ENCODE measurements at places on chromosomes 3 and 15.

DNA sequence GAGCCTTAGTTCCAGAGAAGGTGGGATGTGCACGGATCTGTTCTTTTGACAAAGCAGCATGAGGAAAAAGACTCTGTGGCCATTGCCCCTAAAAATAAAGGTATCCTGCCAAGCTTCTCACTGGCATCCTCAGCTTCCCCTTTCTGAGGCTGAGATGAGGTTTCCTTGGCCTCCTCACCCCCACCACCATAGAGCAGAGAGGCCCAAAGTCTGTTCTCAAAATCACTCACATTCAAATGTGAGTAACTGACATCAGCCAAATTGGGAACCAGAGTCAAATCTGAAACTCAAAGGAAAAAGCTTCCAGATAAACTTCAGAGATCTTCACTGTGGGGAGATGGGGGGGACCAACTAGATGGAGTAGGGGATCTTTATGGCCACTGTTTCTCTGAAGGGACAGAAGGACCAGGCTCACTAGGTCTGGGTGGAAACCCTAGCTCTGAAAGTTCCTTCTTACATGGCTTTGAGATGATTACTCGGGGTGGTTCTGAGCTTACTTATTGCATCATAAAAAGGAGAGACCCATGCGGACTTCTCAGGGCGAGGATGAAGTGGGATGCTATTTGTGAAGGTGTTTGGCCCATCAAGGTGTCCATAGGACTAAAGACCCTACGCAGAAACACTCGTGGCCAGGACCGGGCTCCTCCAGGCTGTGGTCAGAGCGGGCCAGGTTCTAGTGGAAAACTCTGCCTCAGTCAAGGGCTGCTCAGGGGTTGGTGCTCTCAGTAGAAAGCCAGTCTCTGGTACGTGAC, 61.5 kb upstream of the MEF2A start:
- DNase-seq: peak; percentile 47

DNA sequence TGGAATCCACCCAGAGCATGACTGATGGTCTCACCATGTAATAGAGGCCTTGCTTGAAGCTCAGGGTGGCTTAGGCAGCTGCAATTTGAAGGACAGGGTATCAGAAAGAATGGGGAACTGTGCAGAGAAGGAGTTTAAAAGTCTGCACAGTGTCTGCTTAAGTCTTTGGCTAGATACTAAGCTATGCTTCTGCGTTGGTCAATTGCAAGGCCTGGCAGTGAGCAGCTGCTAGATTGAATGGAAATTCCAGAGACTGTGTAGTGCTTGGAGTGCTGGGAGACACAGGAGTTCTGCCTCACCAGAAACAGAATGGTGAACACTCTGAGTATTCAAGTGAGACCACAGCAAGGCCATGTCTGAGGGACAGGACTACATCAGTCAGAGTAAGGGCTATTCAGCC, 17.3 kb upstream of the ATP10A start:
- DNase-seq: no peak

GRCh38 chr3:44058022-44058867, 183.4 kb upstream of the TOPAZ1 start:
- DNase-seq: peak; percentile 6

DNA sequence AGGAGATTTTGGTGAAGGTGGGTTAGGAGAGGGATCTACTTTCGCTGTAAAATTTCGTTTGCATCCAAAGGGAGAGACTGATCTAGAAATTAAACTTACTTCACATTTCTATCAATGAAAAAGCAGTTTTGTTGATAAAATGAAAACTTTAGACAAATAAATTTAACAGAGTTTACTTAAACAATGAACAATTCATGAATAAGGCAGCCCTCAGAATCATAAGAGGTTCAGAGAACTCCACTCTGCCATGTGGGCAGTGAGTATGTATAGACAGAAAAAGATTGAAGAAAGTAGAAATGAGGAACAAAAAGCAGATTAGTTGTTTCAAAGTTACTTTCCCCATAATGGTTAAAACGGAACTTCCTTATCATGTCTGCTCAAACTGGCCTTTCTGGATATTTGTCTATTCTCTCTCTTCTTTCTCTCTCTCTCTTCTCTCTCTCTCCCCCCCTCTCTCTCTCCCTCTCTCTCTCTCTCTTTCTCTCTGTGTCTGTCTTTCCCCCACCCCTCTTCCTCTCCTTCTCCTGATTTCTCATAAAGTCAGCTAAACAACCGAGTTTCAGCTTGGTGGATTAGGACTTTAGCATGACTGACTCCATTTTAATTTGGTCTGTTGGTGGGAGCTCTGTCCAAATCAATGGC, 248.9 kb downstream of the TJP1 start:
- DNase-seq: no peak

- DNase-seq: no peak
These were observed 24.5 kb downstream of the ARID3B start for GRCh38 chr15:74565381-74566085.

DNA sequence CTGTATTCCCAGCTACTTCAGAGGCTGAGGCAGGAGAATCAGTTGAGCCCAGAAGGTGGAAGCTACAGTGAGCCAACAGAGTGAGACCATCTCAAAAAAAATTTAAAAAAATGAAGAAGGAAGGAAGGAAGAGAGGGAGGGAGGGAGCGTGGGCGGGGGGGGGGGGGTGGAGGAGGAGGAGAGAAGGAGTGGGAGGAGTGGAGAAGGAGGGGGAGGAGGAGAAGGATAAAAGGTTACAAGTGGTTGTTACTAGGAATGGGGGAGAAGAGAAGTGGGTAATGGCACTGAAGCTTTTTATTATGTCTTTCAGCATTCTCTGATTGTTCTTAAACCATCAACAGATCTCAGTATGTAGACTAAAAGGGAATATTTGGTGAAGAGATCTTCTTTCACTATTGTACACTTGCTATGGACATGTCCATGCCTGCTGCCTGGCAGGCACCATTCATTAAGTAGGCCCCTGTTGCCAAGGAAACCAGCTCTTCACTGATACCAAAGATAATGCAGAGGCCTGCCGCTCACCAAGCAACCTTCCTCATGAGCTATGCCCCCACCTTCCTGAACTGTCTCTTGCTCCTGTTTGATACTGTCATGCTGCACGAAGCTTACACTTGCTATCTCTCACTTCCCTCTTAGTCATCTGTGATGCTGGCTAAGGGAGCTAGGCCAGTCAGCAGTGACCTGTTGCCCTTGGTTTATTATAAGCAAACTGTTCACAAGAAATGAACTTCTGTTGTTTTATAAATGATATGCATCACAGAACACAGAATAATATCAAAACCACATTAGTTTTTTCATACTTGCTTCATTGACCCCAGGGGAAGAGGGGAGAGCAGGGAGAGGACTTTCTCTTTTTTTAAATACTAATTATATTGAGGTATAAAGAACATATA, 23.1 kb downstream of the EPM2AIP1 start:
- DNase-seq: peak; percentile 73

DNA sequence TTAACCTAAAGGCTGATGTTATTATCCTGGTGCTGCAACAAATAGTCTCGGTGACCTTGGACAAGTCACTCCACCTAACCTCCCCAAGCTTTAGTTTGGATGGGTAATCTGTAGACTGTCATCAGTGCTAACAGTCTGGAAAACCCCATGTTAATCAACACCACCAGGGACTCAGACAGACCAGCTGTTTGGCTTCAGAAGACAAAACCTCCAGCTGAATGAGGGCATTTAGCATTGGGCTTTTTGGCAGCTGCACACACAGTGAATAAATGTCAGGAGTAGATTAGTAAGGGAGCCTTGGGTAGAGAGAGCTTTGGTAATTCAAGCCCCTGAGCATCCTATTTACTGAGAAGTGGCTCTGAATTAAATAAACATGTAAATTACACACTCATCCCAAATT, 24.9 kb upstream of the C3orf80 start:
- no peak for DNase-seq

DNA sequence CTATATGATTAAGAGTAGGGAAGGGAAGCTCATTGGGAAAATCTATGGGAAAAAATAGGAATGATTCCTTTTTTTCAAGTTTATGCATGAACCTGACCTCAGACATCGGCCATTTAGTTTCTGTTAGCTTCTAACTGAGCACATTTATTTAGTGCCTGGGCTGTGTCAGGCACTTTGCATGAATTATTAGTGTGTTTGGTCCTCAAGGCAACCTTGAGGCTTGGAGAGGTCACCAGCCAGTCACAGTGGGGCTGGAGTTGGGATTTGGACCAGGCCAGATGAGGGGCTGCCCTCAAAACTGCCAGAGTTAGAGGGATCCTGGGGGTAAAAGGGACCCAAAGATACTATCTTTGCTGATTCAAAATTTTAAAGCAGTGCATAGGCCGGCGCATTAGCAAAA, 8.1 kb downstream of the SIAH2 start:
- DNase-seq: no peak

DNA sequence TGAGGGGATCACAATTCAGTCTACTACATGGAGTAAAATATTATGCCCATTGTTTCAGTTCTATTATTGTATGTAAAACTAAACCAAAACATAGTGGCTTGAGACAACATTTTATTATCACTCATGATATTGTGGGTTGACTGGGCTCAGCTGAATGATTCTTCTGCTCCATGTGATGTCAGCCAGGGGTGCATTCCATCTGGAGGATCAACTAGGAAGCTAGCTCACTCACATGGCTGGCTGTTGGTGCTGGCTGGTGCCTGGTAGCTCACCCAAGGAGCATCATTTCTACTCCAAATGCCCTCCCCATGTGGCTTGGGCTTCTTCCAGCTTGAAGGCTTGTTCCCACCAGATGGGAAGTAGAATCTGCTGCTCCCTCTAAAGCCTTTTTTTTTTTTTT, 51.8 kb upstream of the CLRN1 start:
- no peak for DNase-seq

GRCh38 chr3:129486664-129487035, 41.8 kb upstream of the RHO start:
- no peak for DNase-seq

DNA sequence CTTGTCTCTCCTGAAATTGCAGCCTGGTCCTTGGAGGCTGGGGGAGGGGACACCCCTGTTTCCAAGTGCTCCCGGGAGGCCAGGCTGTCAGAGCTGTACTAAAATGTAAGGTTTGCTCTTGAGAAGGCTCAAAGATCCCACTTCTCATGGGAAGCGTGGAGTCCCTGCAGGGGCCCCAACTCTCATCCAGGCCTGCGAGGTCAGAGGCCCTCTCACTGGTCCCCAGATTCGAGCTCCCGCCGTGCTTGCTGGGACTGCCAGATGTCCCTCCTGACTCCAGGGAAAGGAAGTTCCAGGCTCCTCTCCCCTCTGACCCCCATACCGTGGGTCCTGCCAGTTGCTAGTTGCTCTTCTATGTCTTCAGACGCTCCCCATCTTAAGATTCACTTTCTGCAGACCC, 14.5 kb upstream of the ANPEP start:
- DNase-seq: no peak

GRCh38 chr3:154783521-154783931, 296.6 kb upstream of the MME start:
- DNase-seq: no peak

DNA sequence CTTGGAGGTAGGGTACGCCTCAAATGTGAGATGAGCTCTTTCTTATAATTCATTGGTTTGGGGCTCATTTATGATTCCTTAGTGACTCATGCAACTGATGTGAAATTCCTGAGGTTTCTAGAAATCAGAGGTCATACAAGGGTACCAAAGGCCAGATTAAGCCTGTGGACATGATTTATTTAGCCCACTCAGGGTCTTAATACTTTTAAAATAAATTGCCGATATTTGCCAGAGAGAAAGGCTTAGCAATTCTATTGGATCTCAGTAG, 289.0 kb downstream of the NEK10 start:
- no peak for DNase-seq

DNA sequence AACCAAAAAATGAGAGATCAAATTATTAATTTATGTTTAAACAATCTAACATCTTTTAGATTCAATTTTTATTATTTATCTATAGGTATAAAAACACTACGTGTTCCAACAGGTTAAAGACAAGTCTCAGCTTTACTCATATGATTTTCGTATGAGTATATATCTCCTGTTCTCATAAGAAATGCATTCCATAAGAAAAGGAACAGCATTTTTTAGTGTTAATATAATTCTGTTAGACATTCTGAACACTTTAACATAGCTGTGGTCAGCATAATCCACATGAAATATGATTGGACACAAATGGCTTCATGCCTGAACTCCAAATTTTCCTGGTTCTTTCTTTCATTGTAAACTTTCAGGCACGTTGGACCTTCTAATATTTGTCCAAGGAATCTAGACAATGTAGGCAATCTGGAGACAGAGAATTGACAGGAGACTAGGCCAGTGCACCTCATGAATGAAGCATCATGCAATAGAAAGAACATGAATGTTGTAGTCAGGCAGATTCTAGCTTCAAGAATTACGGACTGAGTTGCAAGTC, 1122.0 kb upstream of the ALCAM start:
- DNase-seq: no peak
